ENCODE measurements at places on chromosomes 5 and 9. TPM values are rescaled to one million over a fixed set of nuclear protein-coding genes. Genes with fewer than 3 reads are reported as not detected.

SPRY4 gene
- 112 TPM for total RNA-seq

WNK2 gene
- 24.4 TPM for total RNA-seq

TRIM14 gene
- total RNA-seq = 24.4 TPM

BHMT gene
- total RNA-seq = 0.44 TPM

DNA sequence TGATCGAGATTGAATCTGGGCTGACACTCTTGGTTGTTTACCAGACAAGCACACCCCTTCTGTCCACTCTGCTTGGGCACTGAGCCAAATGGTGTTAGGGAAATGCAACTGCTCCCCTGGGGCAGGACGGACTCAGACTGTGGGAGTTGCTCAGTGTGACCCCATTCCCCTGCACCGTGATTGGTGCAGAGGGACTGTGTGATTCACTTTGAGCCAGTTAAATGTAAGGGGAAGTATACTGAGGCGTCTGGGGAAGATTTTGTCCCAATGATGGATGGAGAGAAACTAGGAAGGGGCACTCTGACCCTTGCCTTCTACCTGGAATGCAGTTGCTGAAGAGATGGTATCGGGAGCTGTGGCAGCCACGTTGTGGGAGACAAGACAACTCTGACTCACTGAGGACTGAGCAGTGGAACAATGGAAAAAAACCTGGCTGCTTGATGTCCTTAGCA lies 196.0 kb upstream of the ANKRD55 start:
- DNase-seq = no peak

DNA sequence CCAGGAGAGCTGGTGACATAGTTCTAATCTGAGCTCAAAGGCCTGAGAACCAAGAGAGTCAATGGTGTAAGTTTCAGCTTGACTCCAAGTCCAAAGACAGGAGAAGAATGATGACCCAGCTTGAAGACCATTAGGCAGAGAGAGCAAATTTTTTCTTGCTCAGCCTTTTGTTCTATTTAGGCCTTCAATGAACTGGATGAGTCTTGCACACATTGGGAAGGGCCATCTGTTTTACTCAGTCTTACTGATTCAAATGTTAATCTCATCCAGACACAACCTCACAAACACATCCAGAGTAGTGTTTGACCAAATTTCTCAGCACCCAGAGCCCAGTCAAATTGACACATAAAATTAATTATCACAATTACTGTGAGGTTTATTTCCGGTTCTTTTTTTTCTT lies 7.1 kb upstream of the BTF3 start:
- DNase-seq = no peak

DNA sequence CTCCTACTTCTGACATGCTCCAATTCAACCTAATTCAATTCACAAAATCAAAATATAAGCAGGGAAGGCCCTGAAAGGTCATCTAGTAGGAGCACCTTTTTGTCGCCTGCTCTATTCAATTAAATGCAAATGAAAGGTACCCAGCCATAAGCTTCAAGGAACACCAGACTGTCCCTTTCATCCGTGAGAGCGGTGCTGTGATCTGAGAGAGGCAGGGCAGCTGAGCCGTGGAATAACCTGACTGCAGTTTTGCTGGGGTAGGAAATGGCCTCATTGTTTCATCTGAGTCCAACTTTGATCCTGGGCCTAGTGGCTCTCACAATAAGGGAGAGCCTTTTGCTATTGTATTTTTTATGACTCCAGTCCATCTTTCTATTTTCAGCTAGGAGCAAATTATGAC lies 39.8 kb upstream of the GLRA1 start:
- DNase-seq = no peak

DNA sequence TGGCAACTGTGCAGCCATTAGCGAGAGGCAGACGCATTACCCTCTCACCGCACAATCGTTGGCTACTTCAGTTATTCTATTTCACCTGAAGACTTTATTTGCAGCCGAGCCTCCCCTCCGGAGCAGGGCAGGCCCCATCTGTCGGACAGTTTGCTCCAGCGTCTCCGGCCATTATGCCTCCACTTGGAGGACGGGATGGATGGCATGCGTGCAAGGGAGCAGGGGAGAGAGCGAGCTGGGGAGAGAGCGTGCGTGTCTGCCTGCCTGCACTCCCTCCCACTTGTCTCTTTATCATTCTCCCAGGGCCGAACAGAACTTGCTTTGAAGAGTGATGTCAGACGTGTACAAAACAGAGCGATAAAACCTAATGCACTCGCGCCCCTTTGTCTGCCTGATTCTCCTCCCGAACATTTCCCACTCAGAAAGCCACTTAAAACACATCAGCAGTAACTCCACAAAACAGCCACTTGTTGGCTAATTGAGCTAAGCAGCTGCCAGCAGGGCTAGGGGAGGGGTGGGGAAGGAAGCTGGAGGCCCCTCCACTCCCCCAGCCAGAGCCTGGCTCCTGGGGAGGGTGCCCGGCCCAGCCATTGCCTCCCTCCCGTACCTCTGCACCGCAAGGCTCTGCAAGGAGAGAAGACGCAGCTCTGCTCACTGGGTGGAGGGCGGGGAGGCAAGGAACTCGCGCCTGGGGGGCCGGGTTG lies 43.4 kb upstream of the FUBP3 start:
- DNase-seq = no peak

DNA sequence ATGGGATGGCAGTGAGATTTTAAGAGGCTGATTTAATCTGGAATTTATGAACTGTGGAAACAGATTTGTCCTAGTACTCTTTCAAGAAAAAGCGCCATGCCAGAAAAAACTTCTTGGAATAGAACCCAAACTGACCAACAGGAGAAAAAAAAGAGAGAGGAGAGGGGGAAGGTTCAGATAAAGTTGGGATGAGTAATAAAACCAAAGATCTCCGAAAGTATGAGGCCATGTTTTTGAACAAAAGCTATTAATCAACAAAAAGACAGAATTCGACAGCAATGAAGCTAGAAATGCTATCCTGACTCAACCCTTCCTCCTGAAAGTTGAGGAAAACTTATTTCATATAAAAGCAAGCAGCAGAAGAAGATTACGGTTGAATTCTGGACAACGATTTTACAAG lies 135.5 kb downstream of the CEMIP2 start:
- no peak for DNase-seq

GRCh38 chr5:120122703-120123102 lies 341.4 kb upstream of the PRR16 start:
- no peak for DNase-seq

DNA sequence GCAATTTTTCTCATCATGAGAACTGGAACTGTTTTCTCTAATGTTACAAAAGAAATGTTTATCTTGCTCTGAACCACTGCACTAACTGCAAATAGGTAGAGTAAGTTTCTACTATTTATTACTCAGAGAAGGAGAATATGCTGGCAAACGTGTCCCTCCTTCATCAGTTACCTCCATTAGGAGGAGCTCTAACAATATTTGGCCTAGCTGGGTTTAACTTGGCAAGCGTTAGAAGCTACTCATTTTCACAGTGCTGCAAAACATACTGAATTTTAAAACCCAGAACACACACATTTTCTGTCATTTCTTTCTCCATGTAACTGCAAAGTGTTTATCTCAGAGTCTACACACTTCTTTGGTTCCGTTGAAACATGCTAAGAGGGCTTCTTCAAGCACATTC lies 101.0 kb upstream of the GABRG2 start:
- no peak for DNase-seq

DNA sequence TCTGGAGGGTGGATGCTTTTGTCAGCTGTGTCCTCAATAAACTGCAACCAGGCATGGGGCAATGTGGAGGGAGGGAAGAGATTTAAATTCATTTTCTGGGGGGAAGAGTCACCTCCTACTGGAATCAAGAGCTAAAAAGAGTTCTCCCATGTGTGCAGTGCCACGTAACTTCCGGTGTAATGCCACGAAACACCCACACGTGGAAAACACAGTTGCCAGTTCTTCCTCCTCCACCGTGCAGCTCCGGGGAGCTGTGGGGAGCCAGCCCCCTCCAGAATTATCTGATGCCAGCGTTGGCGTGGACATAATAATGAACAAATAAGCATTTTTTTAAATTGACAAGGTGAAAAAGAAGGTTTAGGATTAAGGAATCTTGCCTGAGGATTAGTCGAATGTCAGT lies 32.1 kb upstream of the MED10 start:
- no peak for DNase-seq

- DNase-seq = no peak
Observed at GRCh38 chr9:136543830-136544547, 1.9 kb downstream of the NOTCH1 start.

GRCh38 chr9:77649109-77649812 lies 1.1 kb upstream of the GNA14 start:
- DNase-seq = peak; percentile 10

GRCh38 chr5:29304545-29304944 lies 1888.9 kb upstream of the CDH6 start:
- DNase-seq = no peak

Data from HCT116 (cell line).